ENCODE measurements at places on chromosomes 16 and 17.

DNA sequence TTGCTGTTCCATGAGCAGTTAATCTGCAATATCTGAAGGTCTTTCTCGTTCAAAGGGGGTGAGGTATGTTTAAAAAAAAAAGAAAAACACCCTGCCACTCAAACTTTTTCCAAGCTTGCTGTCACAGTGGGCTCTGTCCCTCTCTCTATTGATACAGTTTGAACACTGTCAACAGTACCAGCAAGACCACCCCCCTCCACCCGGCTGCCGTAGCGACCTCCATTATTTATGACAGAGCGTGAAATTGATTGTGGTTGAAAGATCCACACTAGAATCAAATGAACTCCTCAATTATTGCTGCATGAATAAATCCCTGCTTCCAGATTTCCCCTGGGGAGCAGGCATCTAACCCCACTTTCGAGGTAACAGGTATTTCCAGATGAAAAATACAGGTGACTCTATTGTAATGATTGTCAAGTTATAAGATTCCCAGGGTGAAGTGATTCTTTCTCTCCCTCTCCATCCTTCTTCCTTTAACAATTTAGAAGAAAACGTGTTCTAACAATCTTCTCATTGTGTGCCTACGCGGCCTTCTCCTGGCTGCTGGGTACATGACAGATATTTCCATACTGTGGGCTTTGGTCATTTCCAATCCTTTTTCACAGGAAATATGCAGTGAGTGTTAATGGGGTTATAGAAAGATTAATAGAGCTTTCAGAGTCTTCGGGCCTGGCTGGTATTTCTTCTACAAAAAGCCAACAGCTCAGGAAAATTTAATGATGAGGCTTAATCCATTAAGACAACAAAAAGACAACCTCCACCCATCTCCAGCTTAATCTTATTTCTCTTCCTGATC lies 135.7 kb upstream of the C16orf82 start:
- no peak for DNase-seq

DNA sequence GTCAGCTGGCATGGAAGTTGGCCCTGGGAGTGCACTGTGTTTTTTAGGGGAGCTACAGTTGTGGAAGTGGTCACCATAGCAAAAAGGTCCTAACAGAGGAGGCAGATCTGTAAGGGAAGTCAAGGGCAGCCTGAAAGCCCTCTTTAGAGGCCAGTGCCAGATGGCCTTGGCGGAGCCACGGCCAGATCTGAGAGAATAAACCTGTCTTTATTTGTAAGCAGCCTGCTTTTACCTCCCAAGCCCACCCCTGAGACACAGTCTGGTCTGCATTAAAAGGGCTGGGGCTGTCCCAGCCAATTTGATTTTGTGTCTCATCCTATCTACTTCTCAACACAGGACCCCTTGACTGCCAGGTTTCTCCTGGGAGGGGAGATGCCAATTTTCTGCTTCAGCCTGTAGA lies 51.0 kb upstream of the NOL11 start:
- no peak for DNase-seq

DNA sequence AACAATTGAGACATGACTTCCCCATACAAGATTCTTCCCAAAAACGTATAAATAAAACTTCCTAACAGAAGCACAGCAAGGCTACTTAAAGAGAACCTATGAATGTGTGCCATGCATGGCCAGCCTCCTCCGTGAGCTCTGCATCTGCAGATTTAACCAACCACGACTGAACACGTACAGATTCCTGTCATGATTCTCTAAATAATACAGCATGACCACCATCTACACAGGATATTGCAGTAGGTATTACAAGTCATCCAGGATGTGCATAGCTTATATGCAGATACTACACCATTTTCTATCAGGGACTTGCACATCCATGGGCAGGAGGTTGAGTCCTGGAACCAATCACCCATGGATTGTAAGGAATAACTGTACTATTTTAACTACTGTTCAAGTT lies 1.4 kb upstream of the QRICH2 start:
- no peak for DNase-seq

- no peak for DNase-seq
Observed at GRCh38 chr16:17512636-17513220, 42.0 kb upstream of the XYLT1 start.

- no peak for DNase-seq
Observed at GRCh38 chr16:85948616-85949265, 49.8 kb downstream of the IRF8 start.
